ENCODE measurements at places on chromosomes 6 and 20. TPM values are rescaled to one million over a fixed set of nuclear protein-coding genes. Genes with fewer than 3 reads are reported as not detected.
A peak's percentile ranks its signal among the peaks of the same experiment; 100 is the strongest.

DNA sequence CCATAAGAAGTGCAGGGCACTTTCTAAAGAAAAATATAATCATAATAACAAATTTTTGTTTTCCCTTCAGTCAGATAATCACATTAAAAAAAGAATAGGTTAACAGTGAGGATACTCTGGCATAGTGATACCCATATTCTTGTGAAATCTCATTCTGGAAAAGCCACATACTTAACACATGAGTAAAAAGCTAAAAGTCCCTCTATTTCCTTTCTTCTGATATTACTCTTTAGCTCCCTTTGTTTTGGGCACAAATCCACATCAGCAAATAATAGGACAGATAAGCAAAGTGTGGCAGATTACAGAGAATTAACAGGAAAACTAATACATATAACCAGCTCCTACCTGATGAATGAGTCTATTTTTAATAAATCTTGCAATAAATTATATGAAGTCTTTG, 15.8 kb downstream of the SHPRH start:
- peak; percentile 44 for DNase-seq

DNA sequence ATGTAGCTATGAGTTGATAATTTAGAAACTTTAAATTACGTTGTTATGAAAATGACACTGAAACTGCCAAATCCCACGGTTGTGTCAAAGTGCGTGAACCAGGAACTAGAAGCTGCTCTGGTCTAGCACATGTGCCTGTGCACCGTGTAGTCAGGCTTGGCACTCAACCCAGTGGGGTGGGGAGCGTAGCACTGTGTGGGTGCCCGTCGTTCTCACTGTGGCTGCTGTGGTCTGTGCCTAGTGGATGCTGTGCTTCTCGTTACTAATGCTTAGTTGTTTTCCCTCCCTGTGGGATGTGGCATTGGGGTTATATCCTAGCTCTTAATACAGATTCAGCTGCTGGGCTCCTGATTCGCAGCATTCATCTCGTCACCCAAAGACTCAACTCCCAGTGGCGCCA, 46.2 kb upstream of the ADIG start:
- DNase-seq: no peak

GRCh38 chr6:90183587-90184333, 112.9 kb downstream of the BACH2 start:
- no peak for DNase-seq

- DNase-seq: no peak
Measured at GRCh38 chr6:135850882-135851281, 619 bp upstream of the PDE7B start.

DNA sequence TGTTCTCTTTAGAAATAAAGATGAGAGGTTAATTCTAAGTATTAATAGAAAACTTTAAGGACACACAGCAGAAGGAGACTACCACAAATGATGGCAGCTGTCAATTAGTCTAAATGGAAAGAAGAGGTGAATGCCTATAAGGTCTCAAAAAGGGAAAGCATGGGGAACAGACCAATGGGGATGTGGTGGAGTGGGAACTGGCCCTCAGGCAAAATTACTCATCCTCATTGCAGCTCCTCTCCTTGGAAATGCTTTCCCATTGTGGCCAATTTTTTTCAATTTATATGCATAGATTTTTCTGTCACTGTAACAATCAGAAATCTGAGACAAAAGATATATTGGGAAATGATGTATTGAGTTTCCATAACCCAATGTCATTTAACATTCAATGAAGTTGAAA, 222.9 kb upstream of the DEFB112 start:
- no peak for DNase-seq

DNA sequence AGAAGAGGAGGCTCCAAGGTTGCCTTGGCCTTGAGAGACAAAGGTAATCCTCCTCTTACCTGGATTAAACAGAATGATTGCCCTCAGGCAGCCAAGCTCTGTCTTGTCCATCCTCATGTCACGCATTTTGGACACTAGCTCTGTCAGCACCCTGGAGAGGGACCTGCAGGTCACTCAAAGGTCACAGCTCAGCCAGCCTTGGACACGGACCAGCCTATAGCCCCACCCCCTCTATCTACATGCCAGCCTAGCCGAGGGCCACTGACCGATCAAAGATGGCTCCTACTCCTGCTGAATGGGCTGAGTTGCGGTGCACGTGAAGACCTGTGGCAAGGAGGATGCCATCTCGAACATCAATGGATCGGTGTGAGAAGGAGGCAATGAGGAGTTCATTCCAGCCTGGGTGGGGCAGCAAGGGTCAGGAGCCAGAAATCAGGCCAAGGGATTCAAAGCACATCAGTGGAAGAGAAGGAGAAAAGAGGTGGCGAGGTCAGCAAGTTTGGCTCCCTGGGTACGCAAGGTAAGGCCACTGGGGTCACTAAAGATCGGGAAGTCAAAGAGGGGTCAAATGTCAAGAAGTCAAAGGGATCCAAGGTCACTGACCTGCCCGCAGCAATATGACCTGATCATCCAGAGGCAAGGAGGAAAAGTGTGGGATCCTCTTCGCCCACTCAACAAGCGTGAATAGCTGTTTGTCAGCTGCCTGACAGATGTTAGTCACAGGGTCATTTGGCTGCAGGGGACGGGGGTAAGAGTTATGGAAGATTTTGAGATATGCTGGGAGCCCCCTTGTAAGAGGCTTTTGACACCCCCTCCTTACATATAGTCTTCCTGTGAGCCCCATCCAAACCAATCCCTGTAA, 3.3 kb upstream of the COL11A2 start:
- no peak for DNase-seq

DNA sequence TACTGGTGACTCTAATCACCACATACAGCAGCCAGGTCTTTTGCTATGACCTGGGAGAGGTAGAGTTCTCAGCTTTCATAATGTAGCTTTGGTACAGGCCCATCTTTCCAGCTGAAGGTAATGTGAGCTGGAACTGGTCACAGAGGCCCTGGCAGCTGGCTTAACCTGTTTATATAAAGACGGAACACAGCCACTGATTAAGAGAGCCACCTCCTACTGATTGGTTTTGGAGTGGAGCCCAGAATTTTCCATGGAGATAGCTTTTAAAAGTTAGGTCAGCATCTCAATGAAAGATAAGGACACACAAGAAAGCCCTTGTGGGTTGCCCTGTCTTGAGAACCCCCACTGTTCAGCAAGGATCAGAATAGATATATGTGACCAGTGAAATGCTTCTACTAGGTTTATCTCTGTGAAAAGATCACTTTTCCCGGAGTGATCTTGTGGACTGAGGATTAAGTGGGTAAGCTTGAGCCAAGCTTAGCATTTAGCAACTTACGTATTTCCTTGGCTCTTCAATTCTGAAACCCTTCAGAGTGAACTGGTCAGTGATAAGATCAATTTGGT, 213.7 kb upstream of the CITED2 start:
- DNase-seq: peak; percentile 65

GRCh38 chr6:10248378-10248843, 166.5 kb downstream of the TFAP2A start:
- peak; percentile 2 for DNase-seq

GRCh38 chr6:35522660-35523658, 10.3 kb upstream of the TULP1 start:
- DNase-seq: peak; percentile 50

- no peak for DNase-seq
Measured at GRCh38 chr6:150741633-150742200, 123.8 kb upstream of the MTHFD1L start.

DNA sequence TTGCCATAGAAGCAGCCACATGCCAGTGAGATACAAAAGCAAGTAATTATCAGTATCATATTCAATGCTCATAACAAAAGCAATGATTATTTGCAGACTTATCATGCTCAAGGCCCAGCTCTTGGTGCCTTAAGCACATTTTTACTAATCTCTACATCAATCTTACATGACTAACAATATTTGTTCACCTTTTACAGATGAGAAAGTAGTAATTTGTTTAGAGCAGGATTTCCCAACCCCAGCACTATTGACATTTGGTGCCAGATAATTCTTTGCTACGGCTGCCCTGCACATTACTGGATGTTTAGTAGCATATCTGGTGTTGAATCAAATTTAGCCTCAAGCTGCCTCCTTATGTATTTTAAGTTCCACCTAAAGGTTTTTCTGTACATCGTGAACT, 19.0 kb upstream of the DOK5 start:
- DNase-seq: no peak

DNA sequence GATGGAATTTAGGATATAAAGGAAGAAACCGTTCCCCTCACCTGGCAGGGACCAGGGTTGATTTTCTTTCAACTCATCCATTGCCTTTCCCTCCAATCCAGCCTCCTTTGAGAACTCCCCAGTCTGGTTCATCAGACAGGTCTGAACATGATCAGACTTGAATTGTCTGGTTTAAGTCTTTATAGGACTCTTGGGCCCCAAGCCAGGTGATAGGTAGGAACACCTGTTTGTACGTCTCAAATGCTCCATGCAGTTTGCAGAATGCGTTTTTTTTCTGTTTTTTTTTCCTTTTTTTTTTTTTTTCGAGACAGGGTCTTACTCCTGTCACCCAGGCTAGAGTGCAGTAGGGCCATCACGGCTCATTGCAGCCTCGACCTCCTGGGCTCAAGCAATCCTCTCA, 4.1 kb upstream of the CEP250 start:
- no peak for DNase-seq

- peak; percentile 88 for DNase-seq
Measured at GRCh38 chr6:4574007-4574406, 202.2 kb upstream of the CDYL start.

DNA sequence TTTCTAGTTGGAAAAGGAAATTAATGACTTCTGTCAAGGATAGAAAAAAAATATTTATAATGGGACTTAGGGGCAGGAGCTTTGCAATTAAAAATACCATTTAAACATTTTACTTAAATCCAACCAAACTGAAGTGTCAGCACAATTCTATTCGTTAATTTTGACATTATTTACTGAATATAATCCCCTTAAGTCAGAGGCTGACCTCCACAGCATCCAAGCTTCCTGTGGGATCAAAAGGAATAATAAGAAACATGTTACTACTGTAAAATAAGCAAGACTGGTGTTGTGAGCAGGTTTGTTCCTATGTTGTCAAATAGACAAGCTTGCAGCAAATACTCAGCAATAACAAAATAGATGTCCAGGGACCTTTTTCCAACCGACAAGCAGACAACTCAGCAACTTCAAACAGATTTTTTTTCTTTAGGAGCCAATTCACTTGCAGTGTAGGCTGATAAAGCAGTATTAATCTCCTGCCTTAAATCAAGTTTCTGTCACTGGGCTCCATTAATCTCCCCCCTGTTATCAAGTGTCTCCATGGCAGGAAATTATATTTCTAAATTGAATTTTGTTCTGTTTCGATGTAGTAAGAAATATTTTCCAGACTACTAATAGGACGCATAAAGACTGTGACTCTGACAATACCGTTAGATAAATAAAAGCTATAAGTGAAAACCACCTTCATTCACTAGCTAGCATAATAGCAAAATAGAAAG, 157.4 kb downstream of the HACE1 start:
- no peak for DNase-seq

Gene OR2H1
- not detected for total RNA-seq

Gene TCP11
- total RNA-seq: 0.56 TPM

Gene SLC22A2
- total RNA-seq: not detected

Gene EPM2A
- total RNA-seq: 3.9 TPM

Gene OTOR
- total RNA-seq: not detected

Gene CNR1
- total RNA-seq: not detected
